Brain (organoid and tissue), 16 donors: ENCODE measurements at places on chromosomes 12 and 14. TPM values are rescaled to one million over a fixed set of nuclear protein-coding genes. Genes with fewer than 3 reads are reported as not detected.

DNA sequence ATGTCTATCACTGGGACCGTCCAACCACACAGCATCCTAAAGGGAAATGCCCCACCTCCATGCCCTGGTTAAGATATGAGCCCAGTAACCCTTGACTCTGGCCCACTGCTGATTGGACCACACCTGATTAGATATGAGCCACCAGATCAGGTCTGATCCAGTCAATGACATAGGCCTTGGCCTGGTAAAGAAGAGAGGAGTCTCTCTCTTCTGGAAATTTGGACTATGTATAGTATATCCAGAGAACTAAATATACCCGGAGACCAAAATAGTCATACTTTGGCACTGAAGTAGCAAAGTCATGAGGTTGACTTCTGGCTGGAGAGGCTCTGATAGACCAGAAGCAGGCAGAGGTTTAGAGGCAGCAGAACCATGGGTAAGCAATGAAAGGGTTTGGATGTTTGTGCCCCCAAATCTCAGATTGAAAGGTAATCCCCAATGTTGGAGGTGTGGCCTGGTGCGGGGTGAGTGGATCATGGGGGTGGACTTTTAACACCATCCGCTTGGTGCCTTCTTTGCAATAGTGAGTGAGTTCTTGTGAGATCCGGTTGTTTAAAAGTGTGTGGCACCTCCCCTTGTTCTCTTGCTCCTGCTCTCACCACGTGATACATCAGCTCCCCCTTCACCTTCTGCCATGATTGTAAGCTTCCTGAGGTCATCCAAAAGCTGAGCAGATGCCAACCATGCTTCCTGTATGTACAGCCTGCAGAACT lies 68.4 kb downstream of the HSPB8 start:
- DNase-seq: no peak

DNA sequence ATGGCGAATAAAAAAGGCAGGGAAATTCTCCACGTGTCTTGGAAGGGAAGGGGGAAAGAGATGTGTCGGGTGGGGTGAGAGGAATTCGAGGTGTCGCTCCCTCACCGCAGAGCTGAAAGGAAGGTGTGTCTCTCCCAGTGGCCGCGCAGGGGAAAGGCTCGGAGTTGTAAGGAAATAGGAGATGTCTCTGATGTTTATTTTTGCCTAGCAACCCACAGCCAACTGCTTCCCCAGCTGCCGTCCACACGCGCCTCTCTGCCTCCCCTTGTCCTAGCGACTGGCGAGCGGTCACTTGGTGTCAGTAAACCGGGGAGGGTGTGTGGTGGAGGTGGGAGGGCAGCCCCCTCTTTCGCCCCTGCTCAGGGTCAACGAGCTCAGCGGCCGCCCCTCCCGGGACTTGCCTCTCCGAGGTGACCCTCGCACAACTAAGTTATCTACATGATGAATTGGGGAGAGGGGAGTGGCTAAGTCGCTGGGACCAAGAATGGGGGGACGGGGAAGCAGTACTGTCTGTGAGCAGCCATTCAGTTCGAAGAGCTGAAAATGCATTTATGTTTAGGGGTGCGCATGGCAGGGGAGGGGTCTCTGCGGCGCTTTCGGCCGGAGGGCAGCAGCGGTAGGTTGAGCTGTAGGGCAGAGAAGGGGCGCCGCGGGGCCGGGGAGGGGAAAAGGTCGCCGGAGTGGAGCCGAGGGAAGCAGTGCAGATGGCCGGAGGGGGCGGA lies 585 bp upstream of the DYRK2 start:
- DNase-seq: peak; percentile 76

The TOMM20L gene
- polyA plus RNA-seq: not detected

The NDUFA12 gene
- polyA plus RNA-seq: 154 TPM

The CFAP251 gene
- 5.2 TPM for polyA plus RNA-seq

The SYCP3 gene
- polyA plus RNA-seq: not detected

The SLC15A5 gene
- not detected for polyA plus RNA-seq

GRCh38 chr12:22536971-22537544 lies 7.3 kb downstream of the C2CD5 start:
- no peak for DNase-seq

The TMEM30B gene
- 7.1 TPM for polyA plus RNA-seq

The SERPINA9 gene
- not detected for polyA plus RNA-seq

- DNase-seq: no peak
Measured at GRCh38 chr12:9781360-9781759, 20.7 kb upstream of the CD69 start.

The CMA1 gene
- not detected for polyA plus RNA-seq

The CYP46A1 gene
- 31.8 TPM for polyA plus RNA-seq

The BATF gene
- 0.36 TPM for polyA plus RNA-seq

DNA sequence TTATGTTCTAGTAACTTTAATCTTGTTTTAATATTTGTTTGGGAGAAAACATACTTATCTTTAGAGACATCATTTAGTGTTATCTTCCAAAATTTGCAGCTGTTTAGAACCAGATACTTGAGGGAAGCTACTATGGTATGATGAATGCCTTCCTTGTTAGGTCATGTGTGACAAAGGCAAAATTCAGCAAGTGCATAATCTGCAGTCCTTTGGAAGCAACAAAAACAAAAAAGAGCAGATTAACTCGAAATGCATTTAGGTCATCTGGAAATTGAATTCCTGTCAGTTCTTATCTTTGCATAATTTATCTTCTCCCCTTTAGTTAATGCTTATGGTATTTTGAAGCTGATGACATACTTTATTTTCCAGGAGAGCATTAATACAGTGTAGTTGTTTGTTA lies 3.5 kb downstream of the FBXO34 start:
- no peak for DNase-seq

DNA sequence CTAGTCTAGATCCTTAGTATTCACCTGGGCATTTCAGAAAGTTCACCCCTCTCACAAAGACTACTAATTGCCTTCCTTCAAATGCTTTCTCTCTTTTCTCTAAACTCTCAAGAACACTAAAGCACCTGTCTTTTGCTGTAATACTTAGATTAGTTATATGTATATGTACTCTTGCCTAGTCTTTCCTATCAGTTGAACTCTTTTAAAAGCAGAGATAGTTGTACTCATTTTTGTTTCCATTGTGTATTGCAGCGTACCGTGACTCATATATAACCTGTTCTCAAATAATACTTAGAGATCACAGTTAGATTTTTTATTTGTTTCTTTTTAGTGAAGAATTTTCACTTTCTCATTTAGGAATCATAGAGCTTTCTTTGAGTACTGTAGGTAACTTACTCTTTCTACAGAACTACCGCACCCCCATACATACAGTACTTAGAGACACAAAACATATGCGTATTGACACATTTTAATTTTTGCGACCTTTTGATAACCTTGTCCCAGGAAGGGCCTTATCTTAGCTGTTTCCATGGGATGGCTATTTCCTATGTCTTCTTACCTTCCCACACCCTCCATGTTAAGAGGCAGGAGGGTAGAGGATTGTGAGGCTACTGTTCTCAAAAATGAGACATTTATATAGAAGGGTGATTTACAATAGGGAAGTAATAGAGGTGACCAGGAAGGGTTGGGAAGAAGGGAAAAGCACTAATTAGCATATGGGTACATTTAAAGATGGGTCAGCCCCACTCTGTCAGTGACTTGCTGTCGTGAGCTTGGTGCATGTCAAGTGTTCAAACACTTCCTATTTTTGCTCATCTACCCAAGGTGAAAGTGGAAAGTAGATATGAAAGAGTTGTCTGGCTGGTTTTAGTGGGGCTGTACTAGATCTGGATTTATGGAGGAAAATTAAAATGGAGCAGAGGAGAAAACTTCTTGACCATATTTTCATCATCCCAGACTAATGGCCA lies 74.3 kb downstream of the PLEKHA5 start:
- DNase-seq: no peak

The ASB2 gene
- 0.70 TPM for polyA plus RNA-seq

- no peak for DNase-seq
Measured at GRCh38 chr14:79693935-79694334, 517.4 kb downstream of the DIO2 start.

The ATF1 gene
- polyA plus RNA-seq: 9.8 TPM

The MUCL1 gene
- not detected for polyA plus RNA-seq

- DNase-seq: no peak
Measured at GRCh38 chr12:47120736-47121135, 41.0 kb upstream of the AMIGO2 start.

DNA sequence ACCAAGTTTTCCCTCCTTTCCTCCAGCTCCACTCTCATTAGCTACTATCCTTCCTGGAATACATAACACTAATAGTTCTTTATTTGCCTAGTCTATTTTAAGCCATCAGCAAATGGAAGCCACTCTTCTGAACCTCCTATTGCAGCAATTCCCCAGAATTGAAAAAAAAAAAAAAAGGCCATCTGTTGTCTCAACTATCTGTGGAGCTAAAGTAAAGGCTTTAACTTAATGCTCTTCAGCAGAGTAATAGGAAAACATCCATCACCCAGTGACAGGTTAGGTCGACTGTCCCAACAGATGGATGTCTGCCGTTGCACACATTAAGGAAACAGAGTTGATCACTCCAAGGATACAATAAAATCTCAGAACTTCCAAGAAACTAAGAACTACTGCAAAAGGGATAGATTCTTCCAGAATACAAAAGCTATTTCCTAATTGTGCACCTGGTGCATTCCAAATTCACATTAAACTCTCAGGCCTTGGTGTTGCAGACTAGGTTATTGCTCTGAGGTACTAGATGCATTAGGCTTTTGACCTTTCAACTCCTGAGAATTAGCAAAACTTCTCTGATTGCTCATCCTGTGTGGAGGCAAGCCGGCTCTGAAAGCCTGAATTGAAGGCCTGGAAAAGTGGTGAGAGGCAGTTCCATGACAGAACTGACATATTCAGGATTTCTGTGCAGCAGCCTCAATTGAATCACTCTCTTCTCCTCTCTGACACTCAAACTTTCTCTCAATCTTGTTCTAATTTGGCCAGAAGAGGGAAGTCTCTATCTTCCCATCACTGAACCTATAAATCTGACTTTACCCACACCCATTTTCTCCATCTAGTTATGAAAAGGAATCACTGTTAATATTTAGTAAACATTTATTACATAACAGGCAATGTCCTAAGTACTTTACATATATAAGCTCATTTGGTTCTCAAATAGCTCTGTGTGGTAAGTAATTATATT lies 238.4 kb upstream of the HMGA2 start:
- no peak for DNase-seq

DNA sequence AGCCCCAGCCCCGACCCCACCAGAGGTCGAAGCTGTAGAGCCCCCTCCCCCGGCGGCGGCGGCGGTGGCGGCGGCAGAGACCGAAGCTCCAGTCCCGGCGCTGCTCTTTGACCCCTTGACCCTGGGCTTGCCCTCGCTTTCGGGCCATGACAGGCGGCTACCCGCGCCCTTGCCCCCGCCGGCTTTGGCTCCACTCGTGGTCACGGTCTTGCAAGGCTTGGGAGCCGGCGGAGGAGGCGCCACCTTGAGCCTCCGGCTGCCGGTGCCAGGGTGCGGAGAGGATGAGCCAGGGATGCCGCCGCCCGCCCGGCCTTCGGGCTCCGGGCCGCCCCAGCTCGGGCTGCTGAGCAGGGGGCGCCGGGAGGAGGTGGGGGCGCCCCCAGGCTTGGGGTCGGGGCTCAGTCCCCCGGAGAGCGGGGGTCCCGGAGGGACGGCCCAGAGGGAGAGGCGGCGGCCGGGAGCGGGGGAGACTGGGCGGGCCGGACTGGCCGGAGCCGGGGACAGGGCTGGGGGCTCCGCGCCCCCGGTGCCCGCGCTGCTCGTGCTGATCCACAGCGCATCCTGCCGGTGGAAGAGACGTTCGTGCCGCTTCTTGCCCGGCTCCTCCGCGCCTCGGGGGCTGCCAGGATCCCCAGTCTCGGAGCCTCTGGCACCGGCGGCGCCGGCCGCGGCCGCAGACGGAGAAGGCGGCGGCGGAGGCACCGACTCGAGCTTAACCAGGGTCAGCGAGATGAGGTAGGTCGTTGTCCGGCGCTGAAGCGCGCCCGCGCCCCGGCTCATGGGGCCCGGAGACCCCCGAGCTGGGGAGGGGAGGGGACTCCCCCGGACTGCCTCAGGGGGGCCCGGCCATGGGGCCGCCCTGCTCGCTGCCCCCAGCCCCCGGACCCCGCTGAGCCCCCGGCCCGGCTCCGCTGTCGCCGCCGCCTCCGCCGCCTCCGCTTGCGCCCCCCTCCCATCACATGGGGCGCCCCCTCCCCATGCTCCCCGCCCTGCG lies 778 bp downstream of the AGAP2 start:
- peak; percentile 77 for DNase-seq

- DNase-seq: no peak
Measured at GRCh38 chr14:31320922-31321766, 99.2 kb downstream of the HEATR5A start.

- DNase-seq: no peak
Measured at GRCh38 chr12:120574106-120574505, 7.1 kb downstream of the POP5 start.

- DNase-seq: no peak
Measured at GRCh38 chr14:22893706-22894105, 10.7 kb downstream of the REM2 start.
